Activated CD4-positive, alpha-beta memory T cell treated with anti-CD3 and anti-CD28 coated beads, Interleukin-2, amount 10 ng/mL, durations not matched to agents 7 days and 5 days (primary cell): ENCODE measurements at places on chromosomes 11 and 22.

DNA sequence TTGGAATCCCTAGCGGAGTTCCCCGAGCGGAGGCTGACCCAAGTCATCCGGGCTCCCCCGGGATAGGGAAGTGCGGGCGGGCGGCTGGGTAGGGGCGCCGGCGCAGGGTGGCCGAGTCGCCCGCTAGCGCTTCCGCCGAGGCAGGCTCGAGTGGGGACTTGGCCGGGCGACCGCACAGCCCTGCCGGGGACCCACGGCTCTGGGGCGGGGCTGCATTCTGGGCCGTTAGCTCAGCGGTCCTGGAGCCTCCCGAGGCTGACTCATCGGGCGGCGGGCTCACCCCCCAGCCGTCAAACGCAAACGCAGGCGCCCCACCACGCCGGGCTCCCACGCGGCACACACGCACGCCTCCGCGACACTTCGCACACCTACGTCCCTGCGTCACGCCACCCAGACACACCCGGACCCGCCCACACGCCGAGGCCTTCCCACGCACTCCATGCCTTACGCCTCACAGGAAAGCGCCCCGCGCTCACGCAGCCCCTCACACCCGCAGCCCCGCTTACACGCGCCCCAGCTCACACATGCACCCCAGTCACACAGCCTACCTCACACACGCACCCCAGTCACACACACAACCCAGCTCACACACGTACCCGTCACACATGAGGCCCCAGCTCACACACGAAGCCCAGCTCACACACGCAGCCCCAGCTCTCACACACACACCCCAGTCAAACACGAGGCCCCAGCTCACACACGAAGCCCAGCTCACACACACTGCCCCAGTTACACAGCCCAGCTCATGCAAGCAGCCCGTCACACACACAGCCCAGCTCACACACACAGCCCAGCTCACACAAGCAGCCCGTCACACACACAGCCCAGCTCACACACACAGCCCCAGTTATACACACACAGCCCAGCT is 1.2 kb downstream of the PHLDB1 start:
- peak overlapping the region; percentile 72 for H3K4me3 ChIP-seq
- peaks cover 9% of the 10 kb centered on the region for H3K36me3 ChIP-seq
- peaks cover 45% of the 10 kb centered on the region for H3K27me3 ChIP-seq
- peak; percentile 67 for DNase-seq
- no peak overlapping the region for H3K27ac ChIP-seq
- H3K4me1 ChIP-seq, result peaks cover 26% of the 10 kb centered on the region

DNA sequence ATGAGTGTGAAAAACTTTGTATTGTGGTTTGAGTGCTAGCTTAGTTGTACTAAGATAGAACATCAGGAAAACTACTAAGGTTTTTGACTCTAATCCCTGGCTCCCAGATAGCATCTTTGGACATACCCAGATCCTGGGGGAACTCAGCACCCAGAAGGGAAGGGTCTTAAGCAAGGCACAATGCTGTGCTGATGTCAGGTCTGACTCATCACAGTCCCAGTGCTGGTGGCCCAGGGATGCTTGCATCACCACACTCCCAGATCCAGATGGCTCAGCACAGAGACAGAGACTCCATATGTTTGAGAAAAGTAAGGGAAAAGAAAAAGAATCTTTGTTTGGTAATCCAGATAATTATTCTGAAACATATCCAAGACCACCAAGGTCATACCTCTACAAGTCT is 18.3 kb upstream of the OR56A3 start:
- no peaks in the 10 kb centered on the region for H3K27me3 ChIP-seq
- no peak overlapping the region for H3K27ac ChIP-seq
- no peaks in the 10 kb centered on the region for H3K36me3 ChIP-seq
- no peak overlapping the region for H3K4me3 ChIP-seq
- no peak for DNase-seq
- H3K4me1 ChIP-seq, result peaks cover 2% of the 10 kb centered on the region

GRCh38 chr22:19287076-19287707 is 4.3 kb downstream of the CLTCL1 start:
- DNase-seq, result no peak
- no peaks in the 10 kb centered on the region for H3K36me3 ChIP-seq
- H3K4me1 ChIP-seq, result peaks cover 21% of the 10 kb centered on the region
- H3K4me3 ChIP-seq, result no peak overlapping the region
- no peak overlapping the region for H3K27ac ChIP-seq

GRCh38 chr22:50508897-50509296 is 873 bp downstream of the NCAPH2 start:
- no peaks in the 10 kb centered on the region for H3K27me3 ChIP-seq
- H3K4me1 ChIP-seq, result peaks cover 36% of the 10 kb centered on the region
- H3K4me3 ChIP-seq, result peak overlapping the region; percentile 82
- H3K36me3 ChIP-seq, result peaks cover 31% of the 10 kb centered on the region
- peak overlapping the region; percentile 87 for H3K27ac ChIP-seq
- no peak for DNase-seq

DNA sequence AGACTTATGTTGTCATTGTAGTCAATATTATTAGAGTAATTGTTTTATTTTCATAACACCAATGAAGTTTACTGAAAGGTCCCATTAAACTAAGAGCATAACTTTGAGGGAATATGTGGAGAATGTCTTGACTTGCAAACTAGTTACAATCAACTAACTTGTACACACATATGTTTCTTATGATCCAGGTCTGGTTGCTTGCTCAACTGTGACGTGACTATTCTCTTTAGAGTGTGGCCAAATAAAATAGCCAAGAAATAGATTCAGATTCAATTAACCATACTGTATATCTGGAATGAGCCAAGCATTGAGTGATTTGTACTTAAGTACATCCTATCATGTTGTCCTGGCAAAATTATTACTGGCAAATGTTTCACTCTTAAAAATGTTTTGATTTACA is 101.7 kb downstream of the METTL15 start:
- no peak overlapping the region for H3K4me3 ChIP-seq
- no peak overlapping the region for H3K27ac ChIP-seq
- H3K36me3 ChIP-seq, result peaks cover 18% of the 10 kb centered on the region

- no peaks in the 10 kb centered on the region for H3K4me1 ChIP-seq
- no peaks in the 10 kb centered on the region for H3K36me3 ChIP-seq
- no peak overlapping the region for H3K27ac ChIP-seq
- no peak overlapping the region for H3K4me3 ChIP-seq
- H3K27me3 ChIP-seq, result no peaks in the 10 kb centered on the region
- no peak for DNase-seq
These were observed 9.0 kb upstream of the TMEM121B start for GRCh38 chr22:17130199-17130598.

- H3K4me3 ChIP-seq, result no peak overlapping the region
- no peaks in the 10 kb centered on the region for H3K36me3 ChIP-seq
- H3K4me1 ChIP-seq, result no peaks in the 10 kb centered on the region
- H3K27me3 ChIP-seq, result peaks cover 34% of the 10 kb centered on the region
- H3K27ac ChIP-seq, result no peak overlapping the region
These were observed 187.7 kb upstream of the E2F8 start for GRCh38 chr11:19428206-19429002.
